ENCODE measurements at places on chromosomes 5 and 9.

DNA sequence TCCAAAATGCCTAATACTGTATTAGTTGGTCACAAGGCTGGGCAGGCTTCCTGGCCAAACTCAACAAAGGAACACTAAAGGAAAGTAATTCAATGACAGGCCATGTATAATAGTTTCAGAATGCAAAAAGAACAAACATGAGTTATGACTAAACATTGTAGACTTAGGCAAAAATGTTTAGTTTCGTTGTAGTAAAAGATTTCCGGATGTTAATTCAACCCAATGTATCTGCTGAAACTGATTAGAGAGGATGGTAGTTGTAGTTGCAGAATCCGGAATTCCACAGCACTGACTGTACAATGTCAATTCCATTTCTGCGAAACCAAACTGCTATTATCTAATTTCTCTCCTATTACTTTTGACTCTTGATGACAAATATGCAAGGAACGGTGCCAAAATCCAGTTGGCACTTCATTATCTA, 117.9 kb upstream of the FST start:
- no peak for DNase-seq

- no peak for DNase-seq
These were observed 20.2 kb upstream of the TLE4 start for GRCh38 chr9:79551586-79551985.

DNA sequence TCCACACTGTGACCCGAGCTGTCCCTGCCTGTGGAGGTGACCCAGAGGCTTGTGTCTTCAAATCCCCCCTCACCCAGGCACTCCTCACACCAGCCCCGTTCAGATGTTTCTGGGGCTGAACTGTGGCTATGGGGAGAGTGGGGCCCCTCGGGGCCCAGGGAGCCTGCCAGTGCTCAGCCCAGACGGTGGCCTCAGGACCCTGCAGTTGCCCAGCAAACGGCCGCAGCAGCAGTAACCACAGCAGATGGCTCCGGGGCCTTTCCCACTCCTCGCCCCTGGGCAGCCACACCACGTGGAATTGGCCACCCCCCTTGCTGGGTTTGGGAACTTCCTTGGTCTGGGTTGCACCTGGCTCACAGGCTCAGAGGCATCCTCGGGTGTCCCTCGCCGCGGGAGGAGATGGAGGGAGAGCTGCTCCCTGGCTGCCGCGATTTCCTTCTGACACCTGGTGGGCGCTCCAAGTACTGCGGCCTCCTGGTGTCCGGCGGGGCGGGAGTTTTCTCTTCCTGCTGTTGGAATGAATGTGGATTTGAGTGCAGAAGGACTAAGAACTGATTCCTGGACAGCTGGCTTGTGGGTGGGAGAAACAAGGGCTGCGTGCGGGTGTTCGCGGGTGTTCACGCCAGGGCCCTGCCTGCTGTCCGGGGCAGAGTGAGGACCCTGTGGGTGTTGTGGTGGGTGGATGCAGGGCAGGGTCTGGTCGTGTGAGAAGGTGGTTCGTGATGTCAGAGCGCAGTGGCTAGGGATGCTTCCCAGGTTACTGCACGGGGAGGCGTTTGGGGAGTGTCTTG, 97.5 kb downstream of the COL5A1 start:
- peak; percentile 21 for DNase-seq

- DNase-seq: no peak
These were observed 107.8 kb downstream of the NUDT12 start for GRCh38 chr5:103454770-103455169.

- DNase-seq: peak; percentile 76
These were observed at the start of gene TMEM232 for GRCh38 chr5:110726249-110727024. TSS of gene TMEM232 (minus strand) at chr5:110726671. CDS start at chr5:110667352, 59,319 bp downstream.

DNA sequence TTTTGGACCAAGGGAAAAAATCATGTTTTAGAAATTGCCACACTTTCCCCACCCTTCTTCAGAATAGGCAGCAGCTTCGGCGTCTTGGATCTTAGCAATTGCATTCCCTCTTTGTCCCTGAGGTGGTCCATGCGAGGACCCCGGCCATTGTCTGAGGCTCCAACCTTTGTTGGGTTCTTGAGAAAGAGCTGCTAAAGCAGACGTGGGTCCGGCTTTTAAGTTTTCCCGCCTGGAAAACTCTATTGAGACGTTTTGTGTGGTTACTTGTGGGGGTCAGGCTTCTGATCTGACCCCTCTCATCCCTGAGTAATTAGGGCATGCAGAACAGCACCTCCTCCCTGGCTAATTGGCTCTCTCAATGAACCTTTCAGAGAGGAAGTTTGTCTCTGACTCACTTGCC, 509.6 kb upstream of the TNC start:
- DNase-seq: no peak

DNA sequence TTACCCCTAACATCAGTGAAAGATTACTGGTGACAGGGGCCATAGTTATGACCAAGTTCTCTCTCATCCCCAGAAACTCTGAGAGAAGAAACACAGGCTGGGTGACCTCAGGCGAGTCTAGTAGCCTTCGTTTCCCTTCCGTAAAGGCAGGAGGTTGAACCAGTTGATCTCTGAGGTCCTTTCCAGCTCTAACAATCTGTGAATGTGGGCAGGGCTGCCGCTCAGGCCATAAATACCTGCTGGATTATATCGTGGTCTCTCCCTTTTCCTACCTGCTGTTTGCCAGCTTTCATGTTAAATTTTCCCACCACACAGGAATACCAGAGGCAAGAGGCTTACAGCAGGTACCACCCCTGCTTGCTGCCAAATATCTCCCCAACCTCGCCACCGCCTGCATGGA, 357.5 kb downstream of the SH3GL2 start:
- DNase-seq: no peak

GRCh38 chr5:98763001-98763630, 10.3 kb upstream of the RGMB start:
- no peak for DNase-seq

GRCh38 chr5:149062371-149063016, 368 bp downstream of the SH3TC2 start:
- no peak for DNase-seq

DNA sequence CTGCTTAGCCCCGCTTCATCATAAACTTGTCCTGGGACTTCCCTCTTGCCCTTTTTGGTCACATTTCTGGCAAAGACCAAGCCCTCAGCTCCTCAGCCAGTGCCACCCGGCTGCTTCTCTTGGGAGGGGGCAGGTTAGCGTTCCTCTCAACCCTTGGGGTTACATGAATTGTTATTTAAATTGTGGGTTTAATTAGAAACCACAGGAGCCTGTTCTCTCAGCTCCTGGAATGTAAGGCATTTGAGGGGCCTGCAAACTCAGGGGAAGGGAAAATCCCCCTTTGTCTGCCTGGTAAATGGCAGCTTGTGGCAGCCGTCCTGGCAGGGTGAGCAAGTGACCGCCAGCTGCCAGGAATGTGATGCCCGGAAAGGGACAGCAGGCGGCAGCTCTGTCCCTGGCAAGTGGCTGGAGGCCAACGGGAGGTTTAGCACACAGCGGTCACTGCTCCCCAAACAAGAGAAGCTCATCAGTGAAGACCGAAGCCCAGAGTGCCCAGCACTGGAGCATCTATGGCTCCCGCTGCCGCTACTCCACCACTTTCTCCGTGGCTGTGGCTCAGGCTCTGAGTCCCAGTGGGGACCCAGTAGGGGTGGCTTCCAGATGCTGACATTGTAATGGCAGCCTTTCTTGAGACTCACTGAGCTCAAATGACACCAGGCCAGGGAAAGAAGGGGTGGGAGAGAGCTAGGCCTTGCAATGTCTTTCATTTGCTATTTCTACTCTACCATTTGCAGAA, 51.7 kb downstream of the SHB start:
- no peak for DNase-seq

GRCh38 chr9:34982361-34982760, 7.2 kb upstream of the DNAJB5 start:
- no peak for DNase-seq

GRCh38 chr5:129027260-129027659, 62.0 kb downstream of the SLC27A6 start:
- DNase-seq: no peak

DNA sequence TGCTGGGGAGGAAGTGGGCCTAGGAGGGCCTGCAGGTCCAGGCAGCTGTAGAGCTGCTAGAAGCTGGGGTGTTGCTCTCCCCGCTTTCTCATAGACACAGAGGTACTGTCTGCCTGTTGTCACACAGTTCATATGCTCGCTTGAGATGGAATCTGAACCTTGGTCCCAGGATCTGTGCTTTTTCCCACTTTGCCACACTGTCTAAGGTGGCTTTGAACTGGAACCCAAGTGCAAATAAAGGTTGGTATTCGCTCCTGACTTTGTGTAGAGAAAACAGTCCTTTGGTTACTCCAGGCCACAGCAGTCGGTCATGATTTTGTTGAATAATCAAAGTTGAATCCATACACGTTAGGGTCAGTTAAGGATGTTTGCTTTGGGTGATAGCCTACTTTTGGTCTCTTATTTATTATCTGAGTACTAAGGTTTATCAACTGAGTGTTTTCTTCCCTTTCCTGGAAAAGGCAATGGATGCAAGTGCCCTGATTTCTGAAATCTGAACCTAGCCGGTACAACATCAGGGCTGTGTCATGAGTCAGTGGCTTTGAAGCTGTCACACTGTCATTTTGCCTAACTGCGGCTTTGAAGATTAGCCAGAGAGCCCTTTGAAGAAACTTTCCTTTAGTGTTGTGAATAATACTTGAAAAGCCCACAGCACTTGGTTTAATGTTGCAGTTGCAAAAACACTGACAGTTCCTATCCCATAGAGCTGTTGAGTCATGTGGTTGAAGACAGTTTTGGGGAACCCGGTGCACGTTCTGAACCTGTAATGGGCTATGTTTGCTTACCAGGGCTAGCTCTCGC, 41.3 kb downstream of the HABP4 start:
- DNase-seq: peak; percentile 28

- no peak for DNase-seq
These were observed 552.6 kb downstream of the CCDC171 start for GRCh38 chr9:16105168-16106020.

DNA sequence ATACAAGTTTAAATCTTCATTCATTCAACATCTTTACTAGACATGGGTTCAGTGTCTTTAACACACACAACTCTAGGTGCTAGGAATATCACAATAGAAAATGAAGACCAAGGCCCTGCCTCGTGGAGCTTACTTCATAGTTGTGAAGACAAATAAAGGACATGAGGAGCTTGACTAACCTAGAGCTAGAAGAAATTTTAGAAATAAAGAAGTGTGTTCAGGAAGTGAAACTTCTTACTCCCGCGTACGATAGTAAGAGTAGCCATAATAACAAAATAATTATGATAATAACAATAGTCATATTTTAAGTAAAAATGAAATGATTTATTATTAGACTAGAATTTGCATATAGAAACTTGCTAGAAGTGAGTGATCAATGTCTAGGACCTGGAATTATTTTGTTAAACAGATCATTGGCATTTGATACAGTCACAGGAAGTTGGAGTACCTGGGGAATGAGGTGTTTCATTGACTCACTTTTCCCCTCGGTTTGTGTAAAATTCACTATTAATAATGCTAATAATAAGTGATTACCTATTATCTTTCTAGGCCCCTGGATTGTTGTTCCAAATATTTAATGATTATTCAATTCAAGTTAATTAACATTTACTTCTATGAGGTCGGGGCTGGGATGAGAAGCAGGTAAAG, 331.3 kb downstream of the NSG2 start:
- no peak for DNase-seq

DNA sequence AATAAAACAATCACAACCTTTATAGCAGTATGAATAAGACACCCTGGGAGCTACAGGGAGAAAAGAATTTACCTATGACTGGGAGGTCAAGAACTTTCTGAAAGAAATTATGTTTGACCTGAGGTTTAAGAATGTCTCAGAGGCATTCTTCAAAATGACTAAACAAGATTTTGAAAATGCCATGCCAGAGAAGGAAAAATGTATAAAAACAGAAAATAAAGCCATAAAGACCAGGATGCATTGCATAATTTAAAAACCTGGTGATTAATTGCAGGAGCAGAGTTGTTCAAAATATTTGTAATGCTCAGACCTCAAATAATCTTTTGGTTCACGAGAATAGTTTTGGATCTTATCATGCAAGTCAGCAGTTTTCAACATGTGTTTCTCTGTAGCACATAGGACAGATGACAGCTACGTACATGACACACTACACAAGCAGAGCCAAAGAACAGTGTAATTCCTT, 954.7 kb upstream of the ARRDC3 start:
- no peak for DNase-seq

GRCh38 chr5:40240111-40240510, 439.6 kb upstream of the PTGER4 start:
- peak; percentile 14 for DNase-seq

DNA sequence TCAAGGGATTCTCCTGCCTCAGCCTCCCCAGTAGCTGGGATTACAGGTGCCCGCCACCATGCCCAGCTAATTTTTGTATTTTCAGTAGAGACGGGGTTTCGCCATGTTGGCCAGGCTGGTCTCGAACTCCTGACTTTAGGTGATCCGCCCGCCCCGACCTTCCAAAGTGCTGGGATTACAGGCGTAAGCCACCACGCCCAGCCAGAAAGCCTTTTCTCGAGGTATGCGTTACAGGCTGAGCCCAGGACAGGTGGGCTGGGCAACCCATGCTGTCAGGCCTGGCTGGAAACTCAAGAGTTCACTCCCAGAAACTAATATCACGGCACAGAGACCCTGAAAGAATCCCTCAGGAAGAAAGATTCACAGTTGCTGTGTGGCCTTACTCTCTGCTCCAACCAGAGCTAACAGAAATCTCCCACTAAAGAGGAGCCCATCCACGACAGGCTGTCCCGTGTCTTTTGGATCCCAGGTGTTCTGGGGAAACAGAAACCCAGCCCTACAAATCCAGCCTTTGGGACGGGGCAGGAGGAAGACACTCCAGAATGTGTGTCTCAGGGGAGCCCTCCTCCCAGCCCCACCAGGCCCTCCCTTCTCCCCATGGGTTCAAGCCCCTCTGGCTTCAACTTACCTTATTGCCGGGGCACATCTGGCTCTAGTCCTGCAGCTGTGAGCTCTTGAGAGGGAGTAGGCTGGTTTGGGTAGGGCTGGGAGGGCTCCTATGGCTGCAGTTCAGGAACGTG, 400 bp downstream of the TIFAB start:
- DNase-seq: no peak

GRCh38 chr9:21070171-21070571, 7.6 kb downstream of the IFNB1 start:
- DNase-seq: no peak

DNA sequence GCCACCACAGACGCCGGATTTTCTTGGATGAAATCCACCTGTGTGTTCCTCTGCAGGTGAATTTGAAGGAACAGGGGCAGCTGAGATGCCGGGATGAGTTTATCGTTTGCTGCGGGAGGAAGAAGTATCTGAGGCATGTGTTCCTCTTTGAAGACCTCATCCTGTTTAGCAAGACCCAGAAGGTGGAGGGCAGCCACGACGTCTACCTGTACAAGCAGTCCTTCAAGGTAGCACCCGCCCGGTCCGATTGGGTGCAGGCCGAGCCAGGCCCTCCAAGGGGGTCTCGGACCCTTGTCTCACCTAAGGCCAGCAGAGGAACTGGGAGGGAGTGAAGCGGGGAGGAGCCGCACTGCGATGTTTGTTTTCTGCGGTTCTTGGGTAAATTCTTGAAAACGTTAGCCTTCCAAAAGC, 18.4 kb upstream of the LRRC14B start:
- DNase-seq: no peak

- DNase-seq: no peak
These were observed 75.4 kb downstream of the SLC38A9 start for GRCh38 chr5:55636683-55637082.
